Activated CD4-positive, alpha-beta T cell treated with anti-CD3 and anti-CD28 coated beads for 48 hours (primary cell): ENCODE measurements at places on chromosomes 4 and X.

DNA sequence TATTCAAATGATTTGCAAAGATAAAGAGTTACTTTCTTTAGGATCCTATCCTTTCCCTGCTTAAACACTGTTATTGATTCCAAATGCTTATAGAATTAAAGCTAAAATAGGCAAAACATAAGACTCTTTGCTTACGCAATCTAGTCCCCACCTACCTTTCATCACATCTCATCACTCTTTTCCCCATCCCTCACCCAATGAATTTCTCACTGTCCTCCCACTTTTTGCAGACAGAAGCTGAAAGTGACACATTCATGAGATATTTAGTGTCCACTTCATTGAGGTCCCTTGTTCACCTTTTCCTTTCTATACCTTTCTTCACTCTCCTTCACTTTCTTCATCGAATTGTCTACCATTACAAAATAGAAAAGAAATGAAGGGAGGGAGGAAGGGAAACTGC lies 424 bp downstream of the SATL1 start:
- no peak for DNase-seq

DNA sequence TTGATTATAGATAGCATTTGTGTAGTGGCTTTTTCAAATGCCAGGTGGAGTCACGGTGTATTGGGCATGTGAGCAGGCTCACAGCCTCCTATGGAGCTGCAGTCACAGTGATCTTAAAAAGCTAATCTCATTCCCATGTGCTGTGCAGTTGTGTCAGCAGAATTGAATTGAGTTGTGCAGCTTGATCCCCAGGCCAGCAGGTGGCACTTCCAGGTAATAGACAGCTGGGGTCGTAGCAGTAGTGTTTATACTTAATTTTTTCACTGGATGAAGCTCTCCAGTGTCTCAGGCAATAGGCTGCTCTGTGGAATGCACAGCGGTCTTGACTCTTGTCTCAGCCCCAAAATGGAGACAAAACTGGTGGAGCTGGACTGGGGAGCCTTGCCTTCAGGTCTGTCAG lies 1028.1 kb downstream of the SH3BGRL start:
- DNase-seq = no peak

- DNase-seq = no peak
These were observed 58.2 kb upstream of the RBM47 start for GRCh38 chr4:40687676-40688389.

GRCh38 chrX:81348388-81348787 lies 146.5 kb downstream of the SH3BGRL start:
- DNase-seq = no peak

GRCh38 chr4:103137446-103137827 lies 37.8 kb upstream of the BDH2 start:
- DNase-seq = no peak

DNA sequence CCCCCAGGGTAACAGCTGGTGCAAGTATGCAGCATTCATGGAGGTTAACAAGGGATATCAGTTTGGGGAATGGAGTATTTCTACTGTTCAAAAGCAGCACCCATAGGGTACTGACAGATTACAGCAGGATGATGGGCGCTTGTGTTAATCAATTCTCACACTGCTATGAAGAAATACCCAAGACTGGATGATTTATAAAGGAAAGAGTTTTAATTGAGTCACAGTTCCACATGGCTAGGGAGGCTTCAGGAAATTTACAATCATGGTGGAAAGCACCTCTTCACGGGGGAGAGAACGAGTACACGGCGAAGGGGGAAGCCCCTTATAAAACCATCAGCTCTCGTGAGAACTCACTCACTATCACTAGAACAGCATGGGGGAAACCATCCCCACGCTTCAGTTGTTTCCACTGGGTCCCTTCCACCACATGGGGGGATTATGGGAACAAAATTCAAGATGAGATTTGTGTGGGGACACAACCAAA lies 64.1 kb downstream of the TNIP2 start:
- peak; percentile 56 for DNase-seq

DNA sequence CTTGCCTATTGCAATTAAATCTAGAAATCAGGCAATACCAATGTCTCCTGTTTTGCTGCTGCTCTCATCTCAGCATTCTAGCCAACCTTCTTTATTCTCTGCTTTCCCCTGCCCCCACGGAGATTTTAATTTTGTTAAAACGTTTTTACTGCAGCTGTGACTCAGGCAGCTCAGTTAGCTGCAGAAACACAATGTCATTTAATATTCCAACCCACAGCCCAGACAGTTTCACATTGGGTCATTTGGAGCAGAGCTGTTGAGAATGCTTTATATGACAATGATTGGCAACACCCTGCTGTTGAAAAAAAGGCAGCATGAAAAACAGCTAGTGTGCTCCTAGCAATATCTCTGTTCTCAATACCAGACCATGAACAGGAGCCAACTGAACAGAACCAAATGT lies 12.6 kb upstream of the SLC10A4 start:
- DNase-seq = no peak

DNA sequence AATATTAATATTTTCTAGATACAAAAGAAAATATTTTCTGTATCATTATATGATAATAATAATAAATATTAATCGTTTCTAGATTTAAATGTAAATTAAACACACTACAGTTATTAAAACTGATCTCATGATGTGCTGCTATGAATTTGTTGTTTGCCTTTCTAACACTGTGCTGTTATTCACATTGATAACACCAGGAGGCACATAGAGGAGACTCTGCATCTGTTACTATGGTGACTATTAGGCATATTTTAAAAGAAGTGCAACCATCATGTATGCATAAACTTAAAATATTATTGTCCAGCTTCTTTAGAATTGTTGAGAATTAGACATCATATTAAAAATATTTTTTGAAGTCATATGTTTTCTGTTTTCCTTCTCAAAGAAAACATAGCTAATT lies 11.8 kb upstream of the PDGFC start:
- no peak for DNase-seq

DNA sequence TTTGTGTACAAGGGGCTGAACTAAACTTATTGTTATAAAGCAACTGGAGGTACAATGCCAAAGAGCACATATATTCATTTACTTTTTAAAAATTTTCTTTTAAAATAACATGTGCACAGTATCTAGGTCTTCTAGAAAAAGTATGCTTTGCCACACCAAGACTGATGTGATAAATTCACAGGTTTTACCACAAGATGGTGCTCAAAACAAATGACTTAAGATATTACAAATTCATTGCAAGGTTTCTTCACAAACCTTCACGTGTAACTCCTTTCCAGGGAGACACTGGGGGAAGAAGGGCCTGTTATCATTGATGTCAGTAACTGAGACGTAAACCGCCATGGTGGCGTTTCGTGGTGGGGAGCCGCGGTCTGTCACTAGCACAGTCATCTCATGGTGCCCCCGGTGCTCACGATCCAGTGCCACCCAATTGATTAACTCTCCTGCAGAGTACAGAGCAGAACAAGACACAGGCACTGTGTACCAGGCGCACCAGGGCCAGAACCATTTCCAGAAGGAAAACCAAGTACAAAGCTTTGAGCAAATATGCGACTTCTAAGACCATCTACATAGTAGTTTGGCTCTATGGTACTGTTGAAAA lies 162.2 kb downstream of the DCHS2 start:
- DNase-seq = no peak

DNA sequence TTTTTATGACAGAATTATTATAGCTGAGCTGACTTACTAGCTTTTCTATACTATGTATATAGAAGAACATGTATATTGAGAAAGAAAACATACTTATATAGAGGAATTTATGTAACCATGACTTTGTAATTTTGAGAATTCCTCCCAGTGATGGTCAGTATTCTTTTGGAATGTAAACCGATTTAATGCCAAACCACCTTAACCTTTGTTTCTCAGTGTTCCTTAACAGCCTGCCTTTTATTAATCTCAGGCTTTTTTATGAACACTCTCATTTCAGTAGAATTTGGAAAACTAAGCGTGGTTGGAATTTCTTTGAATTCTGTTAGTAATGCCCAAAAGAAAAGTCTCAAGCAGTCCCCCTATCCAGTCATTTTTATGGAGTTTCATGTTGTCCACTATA lies 47.0 kb downstream of the MOSPD2 start:
- DNase-seq = no peak

GRCh38 chr4:95534032-95534431 lies 14.7 kb downstream of the UNC5C start:
- DNase-seq = no peak

- DNase-seq = no peak
These were observed 929.7 kb downstream of the C4orf33 start for GRCh38 chr4:130025701-130026100.

DNA sequence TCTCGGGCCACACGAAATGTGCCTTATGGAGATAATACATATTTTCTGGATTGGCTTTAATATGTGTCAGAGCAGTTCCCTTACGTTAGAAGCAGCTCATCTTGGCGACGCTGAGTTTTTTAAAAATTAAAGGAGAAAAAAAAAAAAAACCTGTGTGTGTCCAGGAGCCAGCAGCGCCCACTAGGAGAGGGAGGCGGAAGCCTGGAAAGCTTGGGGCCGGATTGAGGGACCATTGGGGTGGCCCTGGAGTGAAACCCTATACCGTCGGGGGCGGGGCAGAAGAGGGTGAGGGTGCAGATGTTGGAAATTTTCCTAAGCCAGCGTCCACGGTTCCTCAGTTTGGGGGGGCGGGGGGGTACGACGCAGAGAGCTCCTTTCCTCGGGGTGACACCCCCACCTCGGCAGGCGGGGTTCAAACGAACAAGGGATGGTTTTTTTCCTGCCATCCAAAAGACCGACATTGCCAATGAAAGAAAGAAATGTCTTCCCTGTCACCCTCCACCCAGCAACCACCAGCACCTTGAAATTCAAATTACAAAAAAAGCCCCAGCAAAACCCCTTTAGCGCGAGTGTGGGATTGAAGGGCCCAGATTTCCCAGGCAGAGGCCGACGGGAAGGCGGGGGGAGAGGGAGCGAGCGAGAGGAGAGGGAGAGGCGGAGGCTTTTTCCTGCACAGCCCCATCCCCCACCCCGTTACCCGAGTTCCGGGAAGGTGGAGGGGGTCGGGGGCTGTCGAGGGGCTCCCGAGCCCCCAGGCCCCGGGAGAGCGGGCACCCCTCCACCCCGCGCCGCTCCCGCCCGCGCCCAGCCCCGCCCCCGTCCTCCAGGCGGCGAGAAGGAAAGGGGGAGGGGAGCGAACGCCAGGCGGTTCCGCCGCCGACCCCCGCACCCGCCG lies 859 bp downstream of the SMARCA1 start:
- no peak for DNase-seq

- no peak for DNase-seq
These were observed 769 bp upstream of the CPZ start for GRCh38 chr4:8591626-8592365.

DNA sequence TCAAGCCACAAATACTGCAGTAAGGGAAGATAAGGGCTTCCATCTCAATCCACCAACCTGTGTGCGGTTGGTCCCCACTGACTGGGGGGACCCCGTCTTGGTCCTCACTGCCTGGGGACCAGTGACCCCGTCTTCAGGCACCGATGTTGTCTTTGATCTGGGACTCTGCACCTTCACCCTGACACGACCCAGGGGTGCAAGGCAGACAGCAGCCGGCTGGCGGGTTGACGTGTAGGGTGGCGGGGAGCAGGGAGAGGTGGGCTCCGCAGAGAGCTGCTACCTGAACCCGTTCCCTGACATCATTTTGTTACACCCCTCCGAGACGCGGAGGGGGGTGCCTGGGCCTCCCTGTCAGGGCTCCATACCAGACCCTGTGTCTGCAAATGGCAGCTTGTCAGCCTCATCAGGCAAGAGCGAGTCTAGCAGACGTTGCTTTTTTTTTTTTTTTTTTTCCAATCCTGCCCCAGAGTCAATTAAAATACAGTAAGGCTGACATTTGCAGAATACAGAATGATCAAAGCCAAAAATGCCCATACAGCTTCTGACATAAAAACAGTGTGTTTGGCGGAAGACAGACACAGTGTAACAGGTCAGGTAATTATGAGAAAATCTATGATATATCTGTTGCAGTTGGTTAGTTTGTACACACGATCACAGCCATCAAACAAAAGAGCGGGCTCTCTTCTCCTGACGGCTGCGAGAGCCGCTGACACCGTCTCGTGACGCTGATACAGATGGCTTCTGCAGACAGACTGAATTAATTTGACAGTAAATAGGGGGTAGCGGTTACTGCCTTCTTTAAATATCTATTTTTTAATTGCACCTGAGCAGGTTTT lies 118.6 kb downstream of the CRLF2 start:
- DNase-seq = no peak

- DNase-seq = no peak
These were observed 298.3 kb downstream of the IL1RAPL2 start for GRCh38 chrX:104864296-104864695.

DNA sequence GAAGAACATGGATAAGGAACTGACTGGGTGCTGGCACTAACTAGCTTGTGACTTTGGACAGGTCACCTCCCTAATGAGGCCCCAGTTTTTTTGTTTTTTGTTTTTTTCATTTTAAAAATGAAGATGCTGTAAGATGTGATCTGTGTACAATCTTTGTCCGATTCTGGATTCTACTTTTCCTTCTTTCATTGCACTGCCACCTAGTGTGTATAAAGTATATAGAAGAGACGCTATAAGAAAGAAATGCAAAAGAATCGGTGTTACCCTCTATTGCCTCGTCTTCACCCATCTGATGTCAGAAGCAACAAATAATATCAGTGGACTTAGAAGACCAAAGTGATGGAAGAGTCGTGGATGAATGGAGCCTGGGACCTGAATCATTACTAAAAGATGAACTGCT lies 58.6 kb upstream of the P2RY10 start:
- no peak for DNase-seq

GRCh38 chrX:10341309-10341708 lies 184.5 kb downstream of the CLCN4 start:
- DNase-seq = no peak

- no peak for DNase-seq
These were observed 14.5 kb upstream of the MAML3 start for GRCh38 chr4:140168474-140168873.

GRCh38 chr4:38209654-38210053 lies 249.5 kb downstream of the PTTG2 start:
- no peak for DNase-seq

DNA sequence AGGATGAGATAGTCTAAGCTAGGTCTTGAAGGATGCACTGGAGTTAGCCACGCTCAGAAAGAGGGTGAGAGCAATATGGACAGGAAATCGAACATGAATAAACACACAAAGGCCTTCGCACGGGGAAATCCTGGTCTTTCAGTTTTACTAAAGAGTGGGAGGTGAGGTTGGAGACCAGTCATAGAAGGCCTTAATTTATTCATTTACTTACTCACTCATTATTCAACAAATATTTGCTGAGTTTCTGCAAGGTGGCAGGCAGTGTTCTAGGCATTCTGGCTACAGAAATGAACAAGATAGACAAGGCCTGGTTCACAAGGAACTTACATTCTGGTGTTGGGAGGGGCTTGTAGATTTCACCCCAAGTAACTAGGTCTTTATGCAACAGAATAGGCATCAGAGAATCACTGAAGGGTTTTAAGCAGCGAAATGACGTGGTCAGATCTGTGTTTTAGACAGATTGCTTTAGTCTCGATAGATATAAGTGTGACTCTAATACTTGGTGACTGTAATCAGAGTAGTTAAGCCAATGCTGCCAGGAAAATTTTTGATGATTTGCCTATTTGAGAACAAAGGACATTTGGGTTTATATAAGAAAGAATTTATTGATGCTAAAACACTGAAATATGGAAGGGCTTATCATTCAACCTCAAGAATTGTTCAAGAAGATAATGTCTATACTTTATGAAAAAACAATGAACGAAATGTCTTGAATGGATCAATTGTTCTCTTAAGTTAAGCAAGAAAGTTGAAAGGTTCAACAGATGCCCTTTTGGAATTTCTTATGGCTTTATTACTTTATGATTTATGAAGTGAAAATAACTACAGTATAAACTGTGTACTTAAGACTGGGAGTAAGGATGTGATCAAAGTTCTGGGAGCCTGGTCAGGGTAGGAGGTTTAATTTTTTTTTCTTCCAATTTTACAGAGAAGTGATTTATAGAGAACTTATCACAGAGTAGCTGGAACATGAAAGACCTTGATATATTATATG lies 184.4 kb upstream of the CASK start:
- DNase-seq = peak; percentile 39
